ENCODE measurements at places on chromosomes 12 and 14.

DNA sequence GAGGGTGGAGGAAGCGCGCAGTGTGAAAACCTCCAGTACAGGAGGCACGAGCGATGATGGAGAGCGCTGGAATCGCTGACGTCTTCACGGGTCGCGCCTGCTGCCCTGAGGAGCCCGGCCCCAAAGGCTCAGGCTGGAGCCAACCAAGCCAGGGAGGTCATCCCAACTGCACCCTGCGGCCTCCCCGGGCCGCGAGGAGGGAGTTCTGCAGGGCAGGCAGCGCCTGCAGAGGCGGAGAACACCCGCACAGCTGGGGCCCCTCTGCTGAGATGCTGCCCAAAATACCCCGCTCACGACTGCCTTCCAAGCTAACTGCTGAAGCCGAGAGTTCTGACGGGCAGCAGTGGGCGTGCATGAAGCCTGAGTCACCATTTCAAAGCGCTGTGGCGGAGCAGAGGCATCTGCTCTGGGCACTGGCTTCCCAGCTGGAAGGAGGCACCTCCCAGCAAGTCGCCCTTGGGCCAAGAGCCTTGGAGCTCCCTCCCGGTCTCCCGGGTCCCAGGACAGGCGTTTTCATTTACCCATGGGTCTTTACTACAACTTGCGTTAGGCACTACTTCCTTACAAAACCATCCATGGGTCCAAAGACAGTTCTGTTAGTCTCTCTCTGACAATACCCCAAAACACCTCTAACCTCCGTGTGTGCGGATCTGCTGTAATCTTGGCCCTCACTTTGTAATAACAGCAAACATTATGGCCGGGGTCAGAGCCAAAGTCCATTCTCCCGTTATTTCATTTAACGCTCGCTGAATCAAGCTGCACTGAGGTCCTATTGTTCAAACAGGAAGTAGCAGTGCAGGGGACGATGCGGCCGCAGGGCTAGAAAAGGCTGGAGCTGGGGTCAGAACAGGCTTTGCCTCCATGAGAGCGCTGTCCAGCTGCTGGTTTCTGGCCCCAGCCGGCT, 60.1 kb upstream of the RIMBP2 start:
- peak; percentile 20 for DNase-seq

- no peak for DNase-seq
Observed at GRCh38 chr12:130152386-130152785, 9.9 kb upstream of the FZD10 start.

GRCh38 chr14:22176957-22177356, 412.1 kb downstream of the DAD1 start:
- no peak for DNase-seq

DNA sequence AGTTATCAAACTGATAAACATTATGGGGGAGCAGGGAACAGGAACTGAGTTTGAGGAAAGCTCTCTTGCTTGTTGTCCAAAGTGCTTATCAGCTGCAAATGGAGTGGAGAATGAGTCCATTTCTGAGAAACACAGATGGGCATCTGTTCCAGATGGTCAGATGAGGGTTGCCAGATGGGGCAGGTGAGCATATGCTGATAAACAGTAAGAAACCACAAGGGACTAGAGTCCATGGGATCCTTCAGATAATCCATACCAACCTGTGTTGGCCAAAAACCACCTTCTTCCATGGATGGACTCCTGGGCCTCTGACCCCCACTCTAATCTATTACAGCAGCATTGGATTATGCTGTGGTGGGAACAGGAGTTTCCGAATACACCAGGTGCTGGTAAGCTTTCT, 38.3 kb downstream of the GNS start:
- no peak for DNase-seq

DNA sequence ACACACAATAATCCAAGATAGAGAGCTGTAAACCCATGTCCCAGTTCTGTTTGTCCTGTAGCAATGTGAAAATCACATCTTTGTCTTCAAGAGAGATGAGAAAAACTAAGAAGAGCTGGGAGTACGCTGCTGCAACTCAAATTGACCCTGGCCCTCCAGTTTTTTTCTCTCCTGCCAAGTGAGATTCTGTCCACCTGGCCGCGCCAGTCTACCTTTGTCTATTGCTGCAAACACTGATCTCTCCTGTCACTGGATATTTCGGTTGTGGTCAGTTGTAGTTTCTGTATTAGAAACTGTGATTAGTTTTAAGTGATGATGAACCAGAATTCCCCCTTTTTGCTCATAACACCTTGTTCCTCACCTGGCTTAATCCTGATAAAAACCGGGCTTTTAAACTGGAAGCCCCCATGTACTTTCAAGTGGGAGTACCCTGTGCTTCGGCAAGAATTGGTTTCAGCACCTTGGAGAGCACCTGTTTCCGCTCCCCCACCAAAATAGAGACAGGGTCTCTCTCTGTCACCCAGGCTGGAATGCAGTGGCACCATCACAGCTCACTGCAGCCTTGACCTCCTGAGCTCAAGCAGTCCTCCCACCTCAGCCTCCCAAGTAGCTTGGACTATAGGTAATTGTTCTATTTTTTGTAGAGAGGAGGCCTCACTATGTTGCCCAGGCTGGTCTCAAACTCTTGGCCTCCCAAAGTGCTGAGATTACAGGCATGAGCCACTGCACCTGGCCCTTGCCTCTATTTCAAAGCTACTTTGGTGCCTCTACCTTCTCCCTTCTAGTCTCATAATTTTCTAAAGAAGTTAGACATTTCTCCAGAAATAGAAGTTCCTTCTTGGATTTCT, 156.8 kb downstream of the PHETA1 start:
- DNase-seq: no peak

DNA sequence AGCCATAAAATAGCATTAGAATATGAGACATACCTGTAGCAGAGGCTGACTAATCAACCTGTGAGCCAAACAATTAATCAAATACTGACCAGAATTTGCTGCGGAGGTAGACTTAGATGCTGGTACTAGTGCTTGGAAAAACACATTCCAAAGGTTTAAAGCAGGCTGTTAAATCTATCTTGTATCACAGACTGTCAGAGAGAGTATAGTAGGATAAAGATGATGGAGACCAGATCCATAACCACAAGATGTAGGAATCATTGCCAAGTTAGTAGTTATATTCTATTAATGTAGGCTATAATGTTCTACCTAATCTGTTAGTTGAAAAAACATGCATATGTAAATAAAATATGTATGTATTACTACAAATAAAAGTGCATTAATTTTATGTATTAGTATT, 726.2 kb downstream of the SLC6A15 start:
- DNase-seq: no peak

- no peak for DNase-seq
Observed at GRCh38 chr12:53179687-53180219, 769 bp upstream of the ZNF740 start.

DNA sequence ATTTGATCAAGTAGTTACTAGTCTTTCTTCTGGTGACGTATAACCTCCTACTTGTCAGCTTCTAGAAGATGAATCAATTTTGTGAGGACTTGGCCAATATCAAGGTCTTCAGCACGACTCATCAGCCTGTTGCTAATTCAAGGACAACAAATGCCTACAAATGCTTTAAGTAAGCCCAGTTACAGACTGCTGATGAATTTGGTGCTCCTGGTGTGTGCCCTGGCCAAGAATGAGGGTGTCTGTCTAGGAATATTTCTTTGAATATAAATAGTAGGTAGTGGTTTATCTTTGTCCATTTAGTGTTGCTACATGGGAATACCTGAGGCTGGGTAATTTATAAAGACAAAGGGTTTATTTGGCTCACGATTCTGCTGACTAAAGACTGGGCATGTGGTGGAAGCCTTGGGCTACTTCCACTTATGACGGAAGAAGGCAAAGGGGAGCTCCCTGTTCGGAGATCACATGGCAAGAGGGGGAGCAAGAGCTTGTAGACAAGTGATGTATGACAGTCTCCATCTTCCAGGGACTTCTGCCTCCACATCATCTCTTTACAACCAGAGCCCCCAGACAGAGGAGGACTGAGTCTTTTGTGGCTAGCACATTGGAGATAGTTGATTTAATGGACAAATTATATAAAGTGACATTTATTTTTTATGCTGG, 180.2 kb downstream of the CRADD start:
- DNase-seq: no peak

DNA sequence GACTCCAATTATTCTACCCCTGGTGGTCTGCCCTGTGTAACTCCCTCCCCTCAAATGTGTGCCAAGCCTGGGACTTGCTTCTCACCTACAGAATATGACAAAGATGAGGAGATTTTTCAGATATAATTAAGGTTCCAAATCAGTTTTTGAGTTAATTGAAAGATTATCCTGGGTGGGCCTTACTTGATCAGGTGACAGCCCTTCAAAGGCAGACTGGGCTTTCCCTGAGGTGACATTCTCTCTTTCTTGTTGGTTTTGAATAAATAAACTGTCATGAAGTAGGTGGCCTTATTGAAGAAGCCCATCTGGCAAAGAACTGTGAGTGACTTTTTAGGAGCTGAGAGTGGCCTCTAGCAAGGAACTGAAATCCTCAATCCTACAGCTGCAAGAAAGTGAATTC, 106.0 kb downstream of the BRMS1L start:
- DNase-seq: no peak

DNA sequence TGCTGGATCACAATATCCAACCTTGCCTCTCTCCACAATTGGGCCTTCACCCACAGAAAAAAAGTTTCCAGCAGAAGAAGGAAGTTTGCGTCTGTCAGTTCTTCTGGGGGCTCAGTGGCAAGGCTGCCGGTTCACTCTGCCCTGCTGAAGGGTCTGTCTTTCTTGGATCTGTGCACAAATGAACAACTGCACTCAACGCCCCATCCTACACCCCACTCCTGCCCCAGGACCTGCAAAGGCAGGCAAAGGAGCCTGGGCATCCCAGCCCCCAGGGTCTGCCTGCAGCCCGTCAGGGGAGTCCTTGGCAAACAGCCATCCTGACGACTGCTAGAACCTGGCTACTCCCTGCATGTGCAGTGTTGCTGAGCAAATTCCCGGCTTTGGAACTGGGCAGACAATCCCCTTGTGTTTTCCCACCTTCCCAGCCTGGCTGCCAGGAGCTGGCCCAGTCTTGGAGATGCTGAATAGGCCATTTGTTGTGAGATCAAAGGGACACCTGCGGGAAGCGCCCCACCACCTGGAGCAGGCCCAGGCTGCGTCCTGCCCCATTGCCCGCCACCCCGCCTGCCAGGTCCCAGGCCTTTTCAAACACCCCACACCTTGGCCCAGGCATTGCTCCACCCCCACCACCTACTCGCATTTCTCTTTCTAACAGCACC, 311.9 kb downstream of the BCL11B start:
- DNase-seq: no peak

GRCh38 chr12:52663420-52663819, 11.4 kb upstream of the KRT2 start:
- DNase-seq: no peak

- no peak for DNase-seq
Observed at GRCh38 chr12:75542942-75543341, 31.5 kb upstream of the KRR1 start.

DNA sequence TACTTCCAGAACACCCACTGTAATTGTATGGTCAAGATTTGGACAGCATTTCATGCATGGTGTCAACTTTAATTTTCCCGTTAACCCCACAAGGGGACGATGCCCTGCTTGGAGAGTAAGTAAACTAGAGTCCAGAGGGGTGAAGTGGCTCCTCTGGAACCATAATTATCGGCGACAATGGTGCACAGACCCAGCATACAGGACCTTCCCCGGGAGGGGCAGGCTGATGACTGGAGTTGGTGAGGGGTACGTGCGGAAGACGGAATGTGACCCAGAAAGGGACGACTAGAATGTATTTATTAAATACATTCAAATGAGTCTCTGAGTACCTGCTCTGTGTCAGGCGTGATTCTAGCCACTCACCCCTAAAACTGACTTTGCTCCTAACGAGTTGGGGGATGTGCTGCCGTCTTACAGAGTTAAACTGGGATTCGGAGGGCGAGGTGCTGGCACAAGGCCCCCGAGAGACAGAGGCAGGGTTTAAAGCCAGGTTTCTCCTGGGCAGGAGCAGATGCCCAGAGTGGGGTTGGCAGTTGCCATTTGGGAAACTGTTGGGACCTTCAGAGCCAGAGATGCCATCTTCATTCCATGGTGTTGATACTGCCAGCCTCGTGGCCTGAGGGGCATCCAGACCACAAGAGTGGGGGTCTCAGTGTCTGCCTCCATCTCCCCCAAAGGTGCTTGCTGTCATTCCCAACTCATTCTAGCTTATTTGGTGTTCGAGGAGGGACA, 10.9 kb downstream of the RTL1 start:
- peak; percentile 14 for DNase-seq

GRCh38 chr14:34220921-34221320, 241.1 kb downstream of the SPTSSA start:
- no peak for DNase-seq

DNA sequence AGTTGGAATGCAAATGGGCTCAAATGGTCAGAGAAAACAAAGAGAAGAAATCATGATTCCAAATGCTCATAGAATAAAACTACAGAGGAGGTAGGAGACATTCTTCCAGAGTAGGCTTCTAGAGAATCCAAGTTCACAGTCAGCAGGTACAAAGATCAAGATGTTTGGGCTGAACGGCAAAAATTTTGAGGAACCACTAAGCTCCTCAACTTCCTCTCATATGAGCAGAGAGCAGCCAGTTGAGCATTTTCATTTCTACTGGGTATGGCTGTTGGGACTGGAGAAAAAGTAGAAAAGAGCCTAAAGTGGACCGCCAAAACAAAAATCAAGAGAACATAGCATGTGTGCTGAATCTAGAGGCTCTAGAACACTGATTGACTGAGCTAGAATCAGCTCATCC, 73.8 kb upstream of the ARID2 start:
- no peak for DNase-seq

- DNase-seq: no peak
Observed at GRCh38 chr12:19234171-19234704, 104.7 kb downstream of the PLEKHA5 start.

DNA sequence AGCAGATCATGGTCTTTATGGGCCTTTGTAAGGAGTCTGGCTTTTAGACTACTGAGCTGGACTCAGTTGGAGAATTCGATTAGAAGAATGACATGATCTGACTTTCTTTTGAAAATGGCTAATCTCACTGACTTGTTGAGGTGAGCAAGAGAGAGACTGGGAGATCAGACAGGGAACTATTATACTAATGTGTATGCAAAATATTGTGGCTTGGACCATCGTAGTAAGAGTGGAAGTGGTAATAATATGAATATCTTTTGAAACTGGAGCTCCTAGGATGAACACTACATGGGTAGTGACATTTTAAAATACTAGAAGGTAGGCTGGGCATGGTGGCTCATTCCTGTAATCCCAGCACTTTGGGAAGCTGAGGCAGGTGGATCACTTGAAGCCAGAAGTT, 56.2 kb upstream of the CCT2 start:
- DNase-seq: no peak

DNA sequence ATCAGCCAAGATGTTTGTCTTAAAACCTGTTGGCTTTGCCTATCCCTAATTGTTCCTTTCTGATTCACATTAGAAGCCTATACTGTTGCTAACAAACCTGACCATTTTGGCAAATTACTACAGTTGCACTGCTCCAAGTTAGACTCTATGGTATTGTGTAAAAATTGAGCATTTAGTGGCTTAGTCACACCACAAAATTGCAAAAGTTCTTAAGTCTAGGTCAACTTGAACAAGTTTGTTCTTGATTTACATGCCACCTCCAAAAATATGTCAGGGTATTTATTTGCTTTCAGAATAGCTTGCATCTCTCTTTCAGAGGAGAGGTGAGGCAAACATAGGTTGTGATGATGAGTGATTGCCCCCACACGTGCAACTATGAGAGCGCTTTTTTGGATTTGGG, 27.0 kb upstream of the PTHLH start:
- no peak for DNase-seq

- no peak for DNase-seq
Observed at GRCh38 chr12:103986829-103987228, 21.2 kb downstream of the TDG start.

Measured in breast epithelium (tissue), 4 donors.